IMR-90 (cell line): ENCODE measurements at places on chromosomes 7 and 10. TPM values are rescaled to one million over a fixed set of nuclear protein-coding genes. Genes with fewer than 3 reads are reported as not detected.
A peak's percentile ranks its signal among the peaks of the same experiment; 100 is the strongest.

The LRIT1 gene
- total RNA-seq: not detected in 2 replicates

The INHBA gene
- total RNA-seq: 112 and 133 TPM in 2 replicates

The VOPP1 gene
- total RNA-seq: 94.5 and 94.7 TPM in 2 replicates

The PGAM2 gene
- not detected in 2 replicates for total RNA-seq

The IQUB gene
- 0.18 and 0.28 TPM in 2 replicates for total RNA-seq

DNA sequence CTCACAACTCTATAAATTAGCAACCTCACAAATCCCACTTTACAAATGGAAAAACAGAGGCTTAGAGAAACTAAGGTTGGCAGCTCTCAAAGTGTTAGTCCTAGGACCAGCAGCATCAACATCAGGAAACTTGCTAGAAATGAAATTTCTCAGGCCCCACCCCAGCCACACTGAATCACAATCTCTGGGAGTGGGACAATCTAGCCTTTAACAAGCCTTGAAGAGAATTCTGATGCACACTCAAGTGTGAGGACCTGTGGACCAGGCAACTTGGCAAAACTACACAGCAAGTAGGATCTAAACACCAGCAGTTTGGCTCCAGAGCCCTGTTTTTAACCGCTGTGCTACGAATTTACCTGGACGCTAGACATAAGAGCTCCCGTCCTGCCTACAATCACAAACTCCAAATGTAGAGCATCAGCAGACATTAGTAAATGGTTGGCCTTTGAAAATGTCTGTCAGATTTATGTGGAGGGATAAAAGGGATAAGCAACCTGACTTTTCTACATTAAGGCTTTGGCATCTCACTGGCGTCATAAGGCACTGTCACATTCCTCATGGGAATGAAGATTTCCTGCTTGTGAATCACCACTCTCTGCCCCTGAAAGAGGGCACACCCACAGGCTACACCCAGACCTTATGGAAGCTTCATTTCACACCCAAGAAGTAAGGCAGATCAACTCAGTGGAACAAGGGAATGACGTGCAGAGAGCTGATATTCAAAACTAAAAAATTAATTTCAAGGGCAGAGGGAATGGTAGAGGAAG, 34.5 kb downstream of the PPP1R3C start:
- peaks cover 19% of the 10 kb centered on the region for H3K4me1 ChIP-seq
- H3K27ac ChIP-seq: peak overlapping the region; percentile 39
- no peaks in the 10 kb centered on the region for H3K36me3 ChIP-seq
- no peak overlapping the region for H3K4me3 ChIP-seq

DNA sequence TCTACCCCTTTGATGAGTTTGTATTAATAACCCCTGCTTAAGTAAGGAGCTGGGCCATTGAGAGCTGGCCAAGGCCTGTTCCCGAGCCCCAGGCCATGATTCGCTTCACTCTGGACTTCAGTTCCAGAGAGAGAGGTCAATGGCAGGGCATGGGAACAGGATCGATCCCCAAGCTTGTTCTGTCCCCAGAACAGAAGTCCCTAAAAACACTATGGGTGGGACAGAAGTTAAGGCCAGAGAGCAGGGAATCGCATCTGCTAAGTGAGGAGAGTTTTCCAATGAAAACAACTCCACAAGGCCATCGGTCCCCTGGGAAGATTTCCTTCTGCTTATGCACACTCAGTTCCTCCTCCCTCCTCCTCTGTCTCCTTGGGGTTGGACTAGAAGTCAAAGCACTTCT, 159.6 kb downstream of the LSM5 start:
- no peak for DNase-seq
- no peaks in the 10 kb centered on the region for H3K4me1 ChIP-seq
- no peaks in the 10 kb centered on the region for H3K27me3 ChIP-seq
- no peak overlapping the region for H3K4me3 ChIP-seq

- H3K4me3 ChIP-seq: no peak overlapping the region
- no peak for DNase-seq
- H3K36me3 ChIP-seq: no peaks in the 10 kb centered on the region
- no peak overlapping the region for H3K27ac ChIP-seq
- H3K27me3 ChIP-seq: no peaks in the 10 kb centered on the region
- H3K4me1 ChIP-seq: no peaks in the 10 kb centered on the region
Observed at GRCh38 chr10:85558533-85558932, 808.1 kb downstream of the GRID1 start.

DNA sequence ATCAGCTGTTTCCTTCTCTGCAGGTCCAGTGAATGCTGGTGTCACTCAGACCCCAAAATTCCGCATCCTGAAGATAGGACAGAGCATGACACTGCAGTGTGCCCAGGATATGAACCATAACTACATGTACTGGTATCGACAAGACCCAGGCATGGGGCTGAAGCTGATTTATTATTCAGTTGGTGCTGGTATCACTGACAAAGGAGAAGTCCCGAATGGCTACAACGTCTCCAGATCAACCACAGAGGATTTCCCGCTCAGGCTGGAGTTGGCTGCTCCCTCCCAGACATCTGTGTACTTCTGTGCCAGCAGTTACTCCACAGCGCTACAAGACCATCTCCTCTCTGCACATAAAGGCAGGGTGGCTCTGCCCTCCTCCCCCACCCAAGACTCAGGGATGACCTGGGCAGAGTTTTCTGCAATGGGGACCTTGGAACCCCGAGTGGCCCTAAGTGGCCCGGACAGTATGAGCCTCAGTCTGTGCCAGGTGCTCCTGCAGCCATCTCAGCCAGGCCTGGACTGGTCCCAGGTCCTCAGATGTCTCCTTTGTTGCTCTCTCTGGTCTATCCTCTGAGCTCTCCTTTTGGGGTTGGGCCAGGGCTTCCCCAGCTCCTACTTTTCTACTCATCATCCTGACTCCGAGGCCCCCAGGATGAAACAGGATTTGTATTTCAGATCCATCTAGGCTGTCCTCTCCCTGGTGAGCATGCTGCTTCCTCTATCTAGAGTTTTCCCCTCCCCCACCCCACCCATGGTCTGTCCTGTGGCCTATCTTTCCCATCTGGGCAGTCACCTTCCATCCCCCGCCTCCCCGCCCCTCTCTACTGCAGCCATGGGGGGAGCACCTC, 212.1 kb upstream of the PRSS58 start:
- H3K4me3 ChIP-seq: no peak overlapping the region
- no peak overlapping the region for H3K27ac ChIP-seq
- no peak for DNase-seq
- no peaks in the 10 kb centered on the region for H3K27me3 ChIP-seq
- peaks cover 2% of the 10 kb centered on the region; the same call in 1 of the 2 replicates for H3K4me1 ChIP-seq

DNA sequence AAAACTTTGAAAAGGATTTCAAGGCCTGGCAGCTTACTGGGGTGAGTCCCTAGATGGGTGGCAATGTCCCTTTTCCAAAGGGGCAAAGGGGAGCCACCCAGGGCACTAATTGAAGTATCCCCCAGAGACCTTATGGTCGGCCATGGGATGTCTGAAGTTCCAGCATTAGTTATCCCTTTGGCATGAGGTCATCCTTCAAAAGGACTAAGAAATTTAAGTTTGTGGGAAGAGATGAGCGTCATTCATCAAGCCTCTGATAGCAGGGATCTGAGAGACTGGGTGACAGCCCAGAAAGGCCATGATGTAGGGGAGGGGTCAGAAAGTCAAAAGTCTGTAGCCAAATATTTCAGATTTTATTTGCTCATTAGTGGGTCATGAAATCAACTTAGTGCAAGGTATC, 195.3 kb downstream of the ZNF438 start:
- no peak overlapping the region for H3K27ac ChIP-seq
- DNase-seq: no peak
- no peaks in the 10 kb centered on the region for H3K36me3 ChIP-seq
- peaks cover 13% of the 10 kb centered on the region; the same call in 1 of the 2 replicates for H3K4me1 ChIP-seq
- no peaks in the 10 kb centered on the region for H3K27me3 ChIP-seq

GRCh38 chr10:131673396-131673795, 227.4 kb upstream of the PPP2R2D start:
- no peaks in the 10 kb centered on the region for H3K4me1 ChIP-seq
- H3K36me3 ChIP-seq: no peaks in the 10 kb centered on the region
- no peak overlapping the region for H3K4me3 ChIP-seq

DNA sequence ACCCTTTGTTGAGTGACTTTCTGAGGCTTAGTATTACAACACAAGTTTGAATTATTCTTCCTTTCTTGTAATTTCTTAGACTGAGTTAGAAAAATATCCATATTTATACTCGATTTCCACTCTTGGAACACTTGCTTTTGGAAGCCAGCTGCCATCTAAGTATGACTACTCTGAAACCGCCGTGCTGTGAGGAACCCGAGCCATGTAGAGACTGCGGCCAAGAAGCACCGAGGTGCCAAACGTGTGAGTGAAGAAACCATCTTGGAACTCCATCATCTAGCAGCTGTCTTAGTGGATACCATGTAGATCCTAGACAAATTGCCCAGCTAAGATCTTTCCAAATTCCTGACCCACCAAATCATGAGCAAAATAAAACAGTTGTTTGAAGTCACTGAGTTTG, 49.7 kb upstream of the PRKAR2B start:
- no peak overlapping the region for H3K27ac ChIP-seq
- no peaks in the 10 kb centered on the region for H3K36me3 ChIP-seq
- peaks cover 2% of the 10 kb centered on the region; the same call in 1 of the 2 replicates for H3K27me3 ChIP-seq
- H3K4me1 ChIP-seq: no peaks in the 10 kb centered on the region
- no peak overlapping the region for H3K4me3 ChIP-seq

DNA sequence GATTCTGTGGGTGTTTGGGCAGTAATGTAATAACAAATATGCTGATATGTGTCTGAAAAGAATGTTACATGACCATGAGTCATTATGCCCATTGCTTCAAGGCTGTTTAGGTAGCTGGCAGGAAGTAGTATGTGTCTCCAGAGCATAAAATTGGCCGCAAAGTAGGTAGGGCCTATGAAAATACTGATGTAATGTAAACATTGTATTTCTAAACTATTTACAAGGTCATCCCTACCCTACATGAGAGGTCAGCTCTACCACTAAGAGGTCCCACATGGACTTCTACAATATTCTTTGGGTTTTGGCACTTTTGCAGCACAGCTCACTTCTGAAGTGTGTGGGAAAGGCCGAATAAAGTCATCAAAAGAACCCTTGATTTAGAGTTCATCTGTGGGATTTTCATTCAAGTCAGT, 301.9 kb downstream of the AHR start:
- peaks cover 4% of the 10 kb centered on the region; the same call in 1 of the 2 replicates for H3K4me1 ChIP-seq
- H3K36me3 ChIP-seq: no peaks in the 10 kb centered on the region
- H3K4me3 ChIP-seq: no peak overlapping the region
- H3K27me3 ChIP-seq: no peaks in the 10 kb centered on the region
- peak; percentile 92 for DNase-seq

- DNase-seq: no peak
- peaks cover 65% of the 10 kb centered on the region for H3K27me3 ChIP-seq
- H3K4me3 ChIP-seq: no peak overlapping the region
- H3K4me1 ChIP-seq: peaks cover 2% of the 10 kb centered on the region; the same call in 1 of the 2 replicates
- H3K27ac ChIP-seq: no peak overlapping the region
Observed at GRCh38 chr10:45423976-45424499, 50.0 kb downstream of the ALOX5 start.

DNA sequence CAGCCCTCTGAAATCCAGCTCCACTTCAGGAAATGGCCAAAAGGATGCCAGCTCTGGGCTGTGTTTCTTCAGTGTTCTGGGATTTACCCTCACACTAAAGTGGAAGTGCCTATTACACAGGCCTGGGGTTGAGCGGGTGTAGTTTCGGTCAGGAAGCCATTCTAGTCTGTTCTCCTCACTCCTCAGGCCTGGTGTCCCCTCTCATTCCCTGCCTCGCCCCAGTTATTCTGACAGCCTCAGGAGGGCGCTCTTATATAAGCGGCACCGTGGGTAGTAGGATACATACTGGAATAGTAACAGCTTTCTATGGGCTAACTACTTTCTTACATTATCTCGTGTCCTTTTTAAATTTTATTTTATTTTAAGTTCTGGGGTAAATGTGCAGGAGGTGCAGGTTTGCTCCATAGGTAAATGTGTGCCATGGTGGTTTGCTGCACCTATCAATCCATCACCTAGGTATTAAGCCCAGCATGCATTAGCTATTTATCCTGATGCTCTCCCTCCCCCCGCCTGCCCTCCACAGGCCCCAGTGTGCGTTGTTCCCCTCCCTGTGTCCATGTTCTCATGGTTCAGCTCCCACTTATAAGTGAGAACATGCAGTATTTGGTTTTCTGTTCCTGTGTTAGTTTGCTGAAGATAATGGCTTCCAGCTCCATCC, 12.2 kb upstream of the LGI1 start:
- DNase-seq: no peak
- H3K36me3 ChIP-seq: no peaks in the 10 kb centered on the region
- H3K4me1 ChIP-seq: peaks cover 2% of the 10 kb centered on the region; the same call in 1 of the 2 replicates
- H3K4me3 ChIP-seq: no peak overlapping the region

DNA sequence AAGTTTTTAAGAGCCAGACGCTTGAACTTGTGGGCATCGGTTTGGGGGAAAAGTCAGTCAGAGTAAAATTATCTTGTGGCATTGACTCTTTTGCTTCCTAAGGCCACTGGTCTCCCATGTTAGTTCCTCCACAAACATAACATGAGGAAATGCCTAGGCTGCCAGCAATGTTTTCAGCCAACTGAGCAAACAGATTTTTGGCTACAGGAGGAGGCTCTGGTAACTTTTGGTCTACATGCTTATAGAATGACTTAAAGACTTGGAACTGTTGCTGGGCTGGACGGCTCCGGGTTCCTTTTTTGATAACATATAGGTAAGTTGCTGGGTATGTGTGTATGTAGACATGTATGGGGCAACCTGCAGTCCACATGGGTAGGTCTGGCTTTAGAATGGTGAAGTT, 9.6 kb upstream of the ZNF239 start:
- no peaks in the 10 kb centered on the region for H3K4me1 ChIP-seq
- DNase-seq: no peak
- no peak overlapping the region for H3K27ac ChIP-seq
- H3K27me3 ChIP-seq: no peaks in the 10 kb centered on the region
- no peaks in the 10 kb centered on the region for H3K36me3 ChIP-seq

GRCh38 chr7:134548877-134549276, at the start of gene AKR1B15:
AKR1B15 (plus strand) TSS chr7:134549110; CDS start chr7:134564620, 15,510 bp downstream.
- H3K27ac ChIP-seq: no peak within 1 kb of the TSS
- H3K4me1 ChIP-seq: no peaks in the 10 kb centered on the region
- H3K36me3 ChIP-seq: no peaks in the 10 kb centered on the region
- H3K27me3 ChIP-seq: peaks cover 24% of the 10 kb centered on the region
- DNase-seq: peak; percentile 55

DNA sequence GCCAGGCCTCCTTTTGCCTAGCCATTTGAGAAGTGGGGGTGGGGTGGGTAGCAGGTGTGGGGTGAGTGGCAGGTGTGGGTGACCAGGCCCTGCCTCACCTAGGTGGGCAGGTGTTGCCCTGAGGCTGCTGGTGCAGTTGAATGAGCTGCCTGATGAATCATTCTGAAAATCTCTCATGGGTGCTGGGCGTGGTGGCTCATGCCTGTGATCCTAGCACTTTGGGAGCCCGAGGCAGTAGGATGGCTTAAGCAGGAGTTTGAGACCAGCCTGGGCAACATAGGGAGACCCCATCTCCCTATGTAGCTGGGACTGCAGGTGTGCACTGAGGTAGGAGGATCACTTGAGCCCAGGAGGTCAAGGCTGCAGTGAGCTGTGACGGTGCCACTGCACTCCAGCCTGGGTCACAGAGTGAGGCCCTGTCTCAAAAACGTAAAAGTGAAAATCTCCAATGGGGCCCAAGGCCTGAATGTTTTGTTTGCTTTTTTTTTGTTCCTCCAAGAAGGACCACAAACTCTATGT, 17.7 kb downstream of the TSPAN14 start:
- H3K4me3 ChIP-seq: no peak overlapping the region
- no peaks in the 10 kb centered on the region for H3K27me3 ChIP-seq
- DNase-seq: no peak
- H3K36me3 ChIP-seq: peaks cover 4% of the 10 kb centered on the region; the same call in 1 of the 2 replicates
- H3K27ac ChIP-seq: peak overlapping the region; percentile 10; the same call in 1 of the 2 replicates
